CD4-positive, alpha-beta memory T cell (primary cell): ENCODE measurements at places on chromosomes 3 and 15. TPM values are rescaled to one million over a fixed set of nuclear protein-coding genes. Genes with fewer than 3 reads are reported as not detected.

DNA sequence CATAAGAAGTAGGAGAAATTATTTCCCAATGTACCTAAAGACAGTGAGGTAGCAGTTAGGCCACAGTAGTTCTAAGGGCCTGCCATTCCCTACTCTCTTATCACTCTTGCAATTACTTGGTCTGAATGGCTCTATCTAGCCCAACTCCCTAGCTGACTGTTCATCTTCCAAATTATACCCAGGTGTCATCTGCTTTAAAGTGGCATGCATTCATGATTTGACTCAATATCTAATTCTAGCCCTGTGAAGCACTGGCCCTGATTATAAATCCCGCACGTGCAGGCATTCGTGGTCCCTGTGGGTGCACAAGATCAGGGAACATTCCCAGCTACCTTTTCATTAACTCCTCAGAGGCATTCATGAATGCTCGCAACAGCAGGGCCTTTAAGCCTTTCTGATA, 43.1 kb upstream of the ZNF774 start:
- no peaks in the 10 kb centered on the region for H3K27me3 ChIP-seq
- no peaks in the 10 kb centered on the region for H3K36me3 ChIP-seq
- H3K27ac ChIP-seq, result no peak overlapping the region
- H3K4me3 ChIP-seq, result no peak overlapping the region
- peaks cover 18% of the 10 kb centered on the region for H3K4me1 ChIP-seq

DNA sequence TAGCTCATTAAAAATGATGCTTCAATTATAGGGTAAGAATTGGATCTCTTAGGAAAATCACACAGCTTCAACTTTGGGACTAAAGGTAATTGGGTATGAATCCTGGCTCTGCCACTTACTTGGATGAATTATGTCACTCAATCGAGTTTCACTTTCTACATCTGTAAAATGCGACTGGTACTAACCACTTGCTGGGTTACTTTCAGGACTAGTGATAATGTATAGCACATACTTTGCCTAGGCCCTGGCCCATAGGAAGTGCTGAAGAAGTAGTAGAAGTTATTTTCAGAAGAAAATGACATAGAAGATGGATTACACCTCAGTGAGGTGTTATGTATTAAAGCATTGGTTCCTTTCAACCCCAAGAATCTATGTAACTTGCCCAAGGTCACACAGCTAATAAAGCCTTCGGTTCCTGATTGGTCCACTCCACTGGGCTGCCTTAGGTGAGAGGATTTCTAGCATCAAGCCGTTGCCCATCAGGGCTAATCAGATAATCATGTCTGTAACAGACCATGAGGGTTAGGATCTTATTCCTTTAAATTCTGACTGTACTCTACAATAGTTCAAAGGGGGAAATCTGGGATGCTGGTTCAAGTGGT, 29.4 kb upstream of the AP4E1 start:
- no peaks in the 10 kb centered on the region for H3K27me3 ChIP-seq
- no peak overlapping the region for H3K4me3 ChIP-seq
- DNase-seq, result no peak
- no peak overlapping the region for H3K27ac ChIP-seq
- H3K4me1 ChIP-seq, result peaks cover 25% of the 10 kb centered on the region
- no peaks in the 10 kb centered on the region for H3K36me3 ChIP-seq

DNA sequence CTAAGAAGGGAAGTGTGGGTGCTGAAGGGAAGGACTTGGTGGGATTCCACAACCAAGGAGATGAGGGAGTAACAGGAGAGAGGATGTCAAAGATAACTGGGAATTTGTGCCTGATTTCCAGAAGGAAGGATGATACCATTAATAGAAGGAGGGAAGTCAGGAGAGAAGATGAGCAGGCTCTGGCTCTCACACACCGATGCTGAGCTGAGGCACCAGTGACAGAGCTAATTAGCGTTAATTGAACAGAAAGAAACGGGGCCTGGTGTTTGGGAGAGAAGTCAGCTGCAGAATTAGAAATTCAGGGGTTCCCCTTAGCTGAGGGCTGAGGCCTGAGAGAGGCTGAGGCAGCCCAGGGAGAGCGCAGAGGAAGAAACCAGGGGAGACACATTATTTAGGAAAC, 11.9 kb upstream of the PDIA5 start:
- no peaks in the 10 kb centered on the region for H3K27me3 ChIP-seq
- no peak for DNase-seq
- H3K4me1 ChIP-seq, result no peaks in the 10 kb centered on the region
- H3K4me3 ChIP-seq, result no peak overlapping the region

DNA sequence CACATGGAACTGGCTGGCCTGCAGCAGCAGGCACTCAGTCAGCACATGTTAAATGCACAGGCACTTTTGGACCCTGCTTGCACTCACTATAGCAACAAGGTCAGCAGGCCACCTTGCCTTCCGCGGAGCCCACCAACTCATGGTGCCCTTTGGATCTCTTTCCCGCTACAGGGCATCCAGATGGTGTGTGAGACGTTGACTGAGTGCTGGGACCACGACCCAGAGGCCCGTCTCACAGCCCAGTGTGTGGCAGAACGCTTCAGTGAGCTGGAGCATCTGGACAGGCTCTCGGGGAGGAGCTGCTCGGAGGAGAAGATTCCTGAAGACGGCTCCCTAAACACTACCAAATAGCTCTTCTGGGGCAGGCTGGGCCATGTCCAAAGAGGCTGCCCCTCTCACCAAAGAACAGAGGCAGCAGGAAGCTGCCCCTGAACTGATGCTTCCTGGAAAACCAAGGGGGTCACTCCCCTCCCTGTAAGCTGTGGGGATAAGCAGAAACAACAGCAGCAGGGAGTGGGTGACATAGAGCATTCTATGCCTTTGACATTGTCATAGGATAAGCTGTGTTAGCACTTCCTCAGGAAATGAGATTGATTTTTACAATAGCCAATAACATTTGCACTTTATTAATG, 85.0 kb downstream of the TGFBR2 start:
- H3K4me3 ChIP-seq, result no peak overlapping the region
- H3K36me3 ChIP-seq, result peaks cover 71% of the 10 kb centered on the region
- H3K4me1 ChIP-seq, result peaks cover 42% of the 10 kb centered on the region
- no peaks in the 10 kb centered on the region for H3K27me3 ChIP-seq
- DNase-seq, result no peak
- no peak overlapping the region for H3K27ac ChIP-seq

DNA sequence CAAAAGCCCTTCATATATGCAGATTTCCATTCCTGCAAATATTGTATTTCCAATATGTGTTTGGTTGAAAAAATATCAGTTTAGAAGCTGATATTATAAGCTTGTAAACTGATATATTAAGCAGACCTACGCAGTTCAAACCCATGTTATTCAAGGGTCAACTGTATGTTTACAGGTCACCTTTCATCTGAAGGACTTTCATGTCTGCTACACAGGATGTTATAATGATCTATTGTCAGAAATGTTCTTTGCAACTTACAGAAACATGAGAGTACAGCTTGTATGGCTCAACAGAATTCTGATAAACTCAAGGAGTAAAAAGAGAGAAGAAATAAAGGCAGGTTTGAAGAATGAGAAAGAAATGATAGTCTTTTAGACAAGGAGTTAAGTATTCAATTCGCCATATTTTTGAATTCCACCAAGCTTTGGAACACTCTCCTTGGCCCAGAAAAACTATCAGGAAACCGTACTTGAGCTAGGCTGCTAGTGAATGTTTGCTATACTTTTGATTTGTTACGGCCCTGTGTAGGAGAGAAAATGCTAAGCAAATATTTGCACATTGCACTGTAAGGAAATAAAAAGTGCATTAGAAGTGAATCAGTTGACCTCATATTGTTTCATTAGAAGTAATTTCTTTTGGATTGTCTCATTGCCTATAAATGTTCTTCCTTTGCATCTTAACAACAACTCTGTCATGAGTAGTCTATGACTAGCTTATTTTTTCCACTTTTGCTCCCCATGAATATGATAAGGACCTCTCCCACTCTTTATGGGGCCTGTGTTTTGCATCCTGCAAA, 81.2 kb downstream of the NEK11 start:
- no peaks in the 10 kb centered on the region for H3K4me1 ChIP-seq
- H3K4me3 ChIP-seq, result no peak overlapping the region
- no peaks in the 10 kb centered on the region for H3K36me3 ChIP-seq
- H3K27ac ChIP-seq, result no peak overlapping the region
- no peak for DNase-seq
- H3K27me3 ChIP-seq, result no peaks in the 10 kb centered on the region

GRCh38 chr3:171430530-171430929, 29.7 kb downstream of the TNIK start:
- H3K4me1 ChIP-seq, result peaks cover 27% of the 10 kb centered on the region
- no peak overlapping the region for H3K4me3 ChIP-seq
- H3K36me3 ChIP-seq, result no peaks in the 10 kb centered on the region
- DNase-seq, result no peak

GRCh38 chr3:15997274-15997943, 177.1 kb upstream of the GALNT15 start:
- DNase-seq, result no peak
- no peaks in the 10 kb centered on the region for H3K36me3 ChIP-seq
- H3K4me1 ChIP-seq, result no peaks in the 10 kb centered on the region
- no peak overlapping the region for H3K4me3 ChIP-seq
- no peak overlapping the region for H3K27ac ChIP-seq

DNA sequence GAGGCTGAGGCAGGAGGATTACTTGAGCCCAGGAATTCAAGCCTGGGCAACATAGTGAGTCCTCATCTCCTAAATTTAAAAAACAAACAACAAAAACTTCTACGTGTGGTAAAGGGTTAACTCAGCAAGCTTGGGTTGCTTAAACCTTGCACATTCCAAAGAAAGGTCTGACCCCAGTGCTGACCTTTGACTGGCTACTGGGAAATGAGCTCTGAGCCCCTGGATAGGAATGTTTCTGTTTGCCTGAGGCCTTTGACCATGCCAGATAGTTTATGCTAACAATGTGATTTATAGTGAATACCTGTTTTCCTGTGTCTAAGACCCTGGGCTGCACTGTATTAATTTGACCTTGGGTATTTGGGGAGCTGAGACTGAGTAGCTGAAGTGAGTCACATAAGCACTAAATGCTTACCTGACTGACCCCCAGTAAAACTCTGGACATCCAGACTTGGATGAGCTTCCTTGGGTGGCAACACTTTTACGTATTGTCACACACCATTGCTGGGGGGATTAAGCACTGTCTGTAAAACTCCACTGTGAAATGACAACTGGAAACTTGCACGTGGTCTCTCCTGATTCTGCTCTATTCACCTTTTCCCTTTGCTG, 20.7 kb downstream of the TCAIM start:
- no peak for DNase-seq
- no peaks in the 10 kb centered on the region for H3K4me1 ChIP-seq
- H3K36me3 ChIP-seq, result no peaks in the 10 kb centered on the region
- no peak overlapping the region for H3K27ac ChIP-seq
- H3K4me3 ChIP-seq, result no peak overlapping the region
- no peaks in the 10 kb centered on the region for H3K27me3 ChIP-seq

Gene FAN1
- 25.9 TPM for total RNA-seq

Gene NAALADL2
- total RNA-seq, result not detected

Gene TNNC1
- 7.1 TPM for total RNA-seq

Gene TERC
- 15.6 TPM for total RNA-seq

Gene AGBL1
- not detected for total RNA-seq
